Upper lobe of left lung (tissue), 6 donors: ENCODE measurements at places on chromosomes 5 and 9.
A peak's percentile ranks its signal among the peaks of the same experiment; 100 is the strongest.

DNA sequence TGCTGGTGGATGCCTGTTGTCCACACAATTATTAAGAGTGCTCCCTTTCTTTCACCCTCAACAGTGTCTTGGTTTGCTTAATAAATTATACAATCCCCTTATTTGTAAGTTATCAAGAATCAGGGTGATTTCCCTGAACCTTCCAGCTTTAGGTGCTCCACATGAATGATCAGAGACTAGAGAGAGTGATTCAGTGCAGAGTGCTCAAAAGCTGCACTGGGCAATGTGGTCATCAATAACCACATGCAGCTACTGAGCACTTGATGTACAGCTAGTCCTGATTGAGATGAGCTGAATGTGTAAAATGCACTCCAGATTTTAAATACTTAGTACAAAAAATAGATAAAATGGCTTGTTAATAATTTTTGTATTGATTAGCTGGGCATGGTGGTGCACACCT is 76.8 kb upstream of the TRIO start:
- no peak overlapping the region for H3K4me3 ChIP-seq
- H3K36me3 ChIP-seq = no peaks in the 10 kb centered on the region
- H3K27me3 ChIP-seq = no peaks in the 10 kb centered on the region
- no peak for DNase-seq

- no peak for DNase-seq
- H3K4me3 ChIP-seq = no peak overlapping the region
- H3K27me3 ChIP-seq = no peaks in the 10 kb centered on the region
- no peaks in the 10 kb centered on the region for H3K36me3 ChIP-seq
- no peak overlapping the region for H3K27ac ChIP-seq
These were observed 92.6 kb downstream of the STK32A start for GRCh38 chr5:147327421-147327820.

- H3K27ac ChIP-seq = no peak overlapping the region
- no peaks in the 10 kb centered on the region for H3K27me3 ChIP-seq
- no peaks in the 10 kb centered on the region for H3K36me3 ChIP-seq
- DNase-seq = no peak
- no peaks in the 10 kb centered on the region for H3K4me1 ChIP-seq
These were observed 197.6 kb downstream of the DRD1 start for GRCh38 chr5:175246242-175246888.

DNA sequence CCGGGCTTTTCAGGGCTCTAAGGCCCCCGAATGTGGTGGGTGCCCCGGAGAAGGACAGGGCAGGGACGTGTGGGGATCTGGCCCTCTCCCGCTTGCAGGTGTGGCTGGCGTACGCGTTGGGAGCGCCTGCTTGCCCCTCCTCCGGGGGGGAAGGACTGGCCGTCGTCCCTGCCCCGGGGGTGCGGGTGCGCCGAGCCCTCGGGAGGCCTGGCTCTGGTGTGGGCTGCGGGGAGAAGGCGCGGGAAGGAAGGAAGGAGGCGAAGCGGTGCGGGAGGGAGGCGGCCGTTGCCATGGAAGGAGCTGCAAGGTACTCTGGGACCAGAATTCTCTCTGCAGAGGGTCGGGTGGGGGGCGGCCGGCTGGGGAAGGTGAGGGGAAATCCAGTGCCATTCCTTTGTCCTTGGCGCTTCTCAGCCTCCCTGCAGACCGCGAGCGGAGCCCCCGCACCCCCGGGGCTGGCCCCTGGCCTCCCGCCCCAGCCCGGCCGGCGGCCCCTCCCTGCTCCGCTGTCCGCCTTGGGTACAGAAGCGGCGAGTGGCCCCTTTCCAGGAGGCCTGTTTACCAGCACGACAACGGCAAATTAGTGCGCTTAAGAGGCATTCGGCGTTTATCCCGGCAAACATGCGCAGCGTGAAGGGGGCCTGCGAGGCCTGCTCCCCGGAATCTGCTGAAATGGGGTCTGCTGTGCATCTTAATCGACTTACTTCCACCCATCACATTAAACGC is 67.1 kb upstream of the UNC5A start:
- peaks cover 8% of the 10 kb centered on the region for H3K4me1 ChIP-seq
- H3K36me3 ChIP-seq = no peaks in the 10 kb centered on the region
- H3K27me3 ChIP-seq = peaks cover 2% of the 10 kb centered on the region
- H3K27ac ChIP-seq = no peak overlapping the region
- H3K4me3 ChIP-seq = peak overlapping the region; percentile 10

DNA sequence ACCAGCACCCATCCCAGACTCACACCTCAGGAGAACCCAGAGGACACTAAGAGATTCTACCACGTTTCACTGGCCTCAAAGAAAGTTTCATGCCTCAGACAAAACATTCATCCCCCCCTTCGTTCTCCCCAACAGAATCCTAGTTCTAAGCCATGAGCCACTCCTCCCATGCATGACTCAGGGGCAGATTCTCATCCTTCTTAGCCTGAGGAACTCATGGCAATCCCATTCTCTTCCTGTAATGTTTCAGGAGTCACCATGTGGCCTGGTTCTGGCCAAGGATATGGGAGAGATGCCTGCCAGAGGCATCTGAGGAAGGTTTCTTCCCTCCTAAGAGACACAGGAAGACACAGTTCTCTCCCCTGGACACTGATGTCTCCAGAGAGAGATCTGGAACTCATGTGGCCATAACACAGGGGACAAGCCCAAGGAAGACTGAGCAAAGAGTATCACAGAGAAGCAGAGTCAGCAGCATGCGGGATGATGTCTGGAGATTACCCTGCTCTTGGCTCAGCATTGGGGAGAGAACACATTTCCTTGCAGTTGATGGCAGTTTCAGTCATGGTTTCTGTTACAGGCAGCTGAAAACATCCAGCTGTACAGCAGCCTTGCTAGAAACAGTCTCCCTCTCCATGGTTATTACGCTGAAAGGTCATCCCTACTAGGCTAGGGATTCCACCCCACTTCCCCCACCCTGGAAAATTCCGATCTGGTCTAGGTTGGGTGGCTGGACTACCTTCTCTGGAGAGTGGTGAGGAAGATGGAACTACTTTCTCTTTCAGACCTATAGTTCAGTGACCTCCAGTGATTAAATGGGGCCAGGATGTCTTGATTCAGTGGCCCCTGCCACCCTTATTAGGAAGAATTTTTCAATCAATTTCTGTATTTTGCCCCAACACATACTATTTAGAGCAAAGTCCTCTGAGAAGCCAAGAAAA is 115.4 kb downstream of the ZNF608 start:
- H3K36me3 ChIP-seq = no peaks in the 10 kb centered on the region
- H3K4me3 ChIP-seq = no peak overlapping the region
- no peaks in the 10 kb centered on the region for H3K27me3 ChIP-seq
- H3K27ac ChIP-seq = no peak overlapping the region
- no peak for DNase-seq

GRCh38 chr5:10262995-10263394 is 12.9 kb downstream of the CCT5 start:
- no peak for DNase-seq
- no peak overlapping the region for H3K27ac ChIP-seq
- H3K4me1 ChIP-seq = peaks cover 4% of the 10 kb centered on the region
- H3K4me3 ChIP-seq = no peak overlapping the region
- no peaks in the 10 kb centered on the region for H3K27me3 ChIP-seq

- no peak overlapping the region for H3K4me3 ChIP-seq
- H3K4me1 ChIP-seq = no peaks in the 10 kb centered on the region
- H3K27me3 ChIP-seq = no peaks in the 10 kb centered on the region
- no peak for DNase-seq
- no peaks in the 10 kb centered on the region for H3K36me3 ChIP-seq
These were observed 32.1 kb downstream of the PCA3 start for GRCh38 chr9:76796296-76796695.
